ENCODE measurements at places on chromosomes 13 and 19. TPM values are rescaled to one million over a fixed set of nuclear protein-coding genes. Genes with fewer than 3 reads are reported as not detected.

- H3K27me3 ChIP-seq: peaks cover 2% of the 10 kb centered on the region
- H3K4me3 ChIP-seq: peak overlapping the region; percentile 32
- peaks cover 36% of the 10 kb centered on the region for H3K4me1 ChIP-seq
- H3K27ac ChIP-seq: no peak overlapping the region
- DNase-seq: no peak
- H3K36me3 ChIP-seq: no peaks in the 10 kb centered on the region
Observed at GRCh38 chr13:75216038-75216437, 265.9 kb downstream of the TBC1D4 start.

- H3K27me3 ChIP-seq: no peaks in the 10 kb centered on the region
- H3K27ac ChIP-seq: no peak overlapping the region
- H3K4me1 ChIP-seq: peaks cover 24% of the 10 kb centered on the region
- H3K36me3 ChIP-seq: peaks cover 24% of the 10 kb centered on the region
- no peak for DNase-seq
- no peak overlapping the region for H3K4me3 ChIP-seq
Observed at GRCh38 chr19:38378866-38379265, 4.5 kb downstream of the PSMD8 start.

GRCh38 chr13:97241761-97242160, 19.6 kb downstream of the MBNL2 start:
- H3K4me1 ChIP-seq: peaks cover 85% of the 10 kb centered on the region
- no peaks in the 10 kb centered on the region for H3K27me3 ChIP-seq
- H3K4me3 ChIP-seq: no peak overlapping the region
- no peak overlapping the region for H3K27ac ChIP-seq

GRCh38 chr13:23905766-23906165, 8.5 kb upstream of the C1QTNF9B start:
- no peak overlapping the region for H3K4me3 ChIP-seq
- DNase-seq: no peak
- no peaks in the 10 kb centered on the region for H3K36me3 ChIP-seq
- H3K27ac ChIP-seq: no peak overlapping the region

KLK3 gene
- total RNA-seq: not detected

Data from chondrocyte (in vitro differentiated cells).